ENCODE measurements at places on chromosomes 16 and 17. TPM values are rescaled to one million over a fixed set of nuclear protein-coding genes. Genes with fewer than 3 reads are reported as not detected.

TP53TG3B gene
- total RNA-seq = not detected

PARN gene
- total RNA-seq = 40.1 TPM

ADGRG3 gene
- total RNA-seq = not detected

CCL5 gene
- total RNA-seq = 0.36 TPM

KIF19 gene
- not detected for total RNA-seq

CHRNE gene
- total RNA-seq = 1.4 TPM

EXOC3L1 gene
- total RNA-seq = not detected

TCAP gene
- total RNA-seq = 0.29 TPM

BHLHA9 gene
- total RNA-seq = not detected

OR1A1 gene
- total RNA-seq = not detected

CD79B gene
- 0.36 TPM for total RNA-seq

CLEC18C gene
- 0.36 TPM for total RNA-seq

HIC1 gene
- total RNA-seq = 18.5 TPM

MYOCD gene
- total RNA-seq = under 0.01 TPM

ADAP2 gene
- 0.72 TPM for total RNA-seq

CD300LB gene
- not detected for total RNA-seq

CCL11 gene
- not detected for total RNA-seq

TBC1D3G gene
- not detected for total RNA-seq

SOCS1 gene
- 1.8 TPM for total RNA-seq

CCL23 gene
- not detected for total RNA-seq

SLC2A4 gene
- total RNA-seq = under 0.01 TPM

CCDC154 gene
- 0.36 TPM for total RNA-seq

CRYM gene
- 4.1 TPM for total RNA-seq

TMC6 gene
- total RNA-seq = under 0.01 TPM

GID4 gene
- 13.0 TPM for total RNA-seq

RTN4RL1 gene
- total RNA-seq = 1.5 TPM

ABCA9 gene
- total RNA-seq = 16.8 TPM

MT1G gene
- total RNA-seq = not detected

BCO1 gene
- total RNA-seq = not detected

LGALS9 gene
- 1.4 TPM for total RNA-seq

CEMP1 gene
- not detected for total RNA-seq

IGF2BP1 gene
- 0.59 TPM for total RNA-seq

PALB2 gene
- total RNA-seq = 15.9 TPM

RRAD gene
- 3.2 TPM for total RNA-seq

CFAP97D1 gene
- not detected for total RNA-seq

MLKL gene
- total RNA-seq = 5.1 TPM

NARF gene
- total RNA-seq = 34.4 TPM

MYO15A gene
- 1.2 TPM for total RNA-seq

ABCC6 gene
- under 0.01 TPM for total RNA-seq

OR3A2 gene
- total RNA-seq = not detected

SUZ12 gene
- total RNA-seq = 22.1 TPM

CASKIN2 gene
- total RNA-seq = 8.7 TPM

TAT gene
- total RNA-seq = under 0.01 TPM

OTOP3 gene
- not detected for total RNA-seq

LYRM9 gene
- 18.1 TPM for total RNA-seq

CACNG1 gene
- total RNA-seq = not detected

MT4 gene
- total RNA-seq = not detected

LPO gene
- not detected for total RNA-seq

FBXO39 gene
- total RNA-seq = 0.59 TPM

HOXB9 gene
- not detected for total RNA-seq

ARHGAP44 gene
- total RNA-seq = 2.9 TPM

CCL4L2 gene
- total RNA-seq = not detected

CTRB2 gene
- total RNA-seq = not detected

CSH2 gene
- not detected for total RNA-seq

ACAP1 gene
- not detected for total RNA-seq

SLC13A2 gene
- total RNA-seq = not detected

SEPTIN12 gene
- not detected for total RNA-seq

TTLL6 gene
- not detected for total RNA-seq

TP53TG3D gene
- total RNA-seq = 0.29 TPM

FNDC8 gene
- not detected for total RNA-seq
